ENCODE measurements at places on chromosomes 4 and X. TPM values are rescaled to one million over a fixed set of nuclear protein-coding genes. Genes with fewer than 3 reads are reported as not detected.

BST1 gene
- 3.6 TPM for polyA plus RNA-seq

SYAP1 gene
- 23.4 TPM for polyA plus RNA-seq

PPM1K gene
- 26.8 TPM for polyA plus RNA-seq

ASB11 gene
- 0.53 TPM for polyA plus RNA-seq

MTCP1 gene
- polyA plus RNA-seq: 26.1 TPM

SPANXN4 gene
- not detected for polyA plus RNA-seq

LPAR4 gene
- 4.2 TPM for polyA plus RNA-seq

GRCh38 chrX:70421618-70422017 is 1.5 kb upstream of the GDPD2 start:
- no peak for DNase-seq

- DNase-seq: peak; percentile 86
Observed at GRCh38 chr4:89765966-89766365, 71.0 kb downstream of the SNCA start.

GRCh38 chr4:14726877-14727361 is 275.4 kb upstream of the CPEB2 start:
- no peak for DNase-seq

DNA sequence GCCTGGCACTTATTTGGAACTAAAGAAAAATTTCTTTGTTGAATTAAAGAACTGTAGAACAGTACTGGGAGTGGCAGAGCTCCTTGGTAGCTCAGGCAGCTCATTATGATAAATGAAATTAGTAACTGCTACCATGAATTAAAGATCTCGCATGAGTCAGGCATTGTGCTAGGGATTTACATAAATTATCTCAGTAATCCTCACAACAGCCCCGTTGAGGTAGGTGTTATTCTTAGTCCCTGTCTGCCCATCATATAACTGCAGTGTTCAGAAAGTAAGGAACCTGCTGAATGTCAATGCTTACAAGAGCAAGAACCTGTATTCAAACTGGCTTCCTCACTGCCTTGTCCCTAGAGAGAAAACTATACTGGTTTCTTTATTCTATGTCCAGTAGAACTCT is 108.3 kb downstream of the NLGN4X start:
- no peak for DNase-seq

GRCh38 chrX:132426695-132427281 is 62.0 kb downstream of the MBNL3 start:
- no peak for DNase-seq

- peak; percentile 9 for DNase-seq
Observed at GRCh38 chr4:68864438-68865187, 48.8 kb downstream of the UGT2B10 start.

- no peak for DNase-seq
Observed at GRCh38 chr4:1629699-1630083, 54.4 kb downstream of the FAM53A start.

GRCh38 chrX:107451731-107452130 is 2.3 kb downstream of the FRMPD3 start:
- no peak for DNase-seq

DNA sequence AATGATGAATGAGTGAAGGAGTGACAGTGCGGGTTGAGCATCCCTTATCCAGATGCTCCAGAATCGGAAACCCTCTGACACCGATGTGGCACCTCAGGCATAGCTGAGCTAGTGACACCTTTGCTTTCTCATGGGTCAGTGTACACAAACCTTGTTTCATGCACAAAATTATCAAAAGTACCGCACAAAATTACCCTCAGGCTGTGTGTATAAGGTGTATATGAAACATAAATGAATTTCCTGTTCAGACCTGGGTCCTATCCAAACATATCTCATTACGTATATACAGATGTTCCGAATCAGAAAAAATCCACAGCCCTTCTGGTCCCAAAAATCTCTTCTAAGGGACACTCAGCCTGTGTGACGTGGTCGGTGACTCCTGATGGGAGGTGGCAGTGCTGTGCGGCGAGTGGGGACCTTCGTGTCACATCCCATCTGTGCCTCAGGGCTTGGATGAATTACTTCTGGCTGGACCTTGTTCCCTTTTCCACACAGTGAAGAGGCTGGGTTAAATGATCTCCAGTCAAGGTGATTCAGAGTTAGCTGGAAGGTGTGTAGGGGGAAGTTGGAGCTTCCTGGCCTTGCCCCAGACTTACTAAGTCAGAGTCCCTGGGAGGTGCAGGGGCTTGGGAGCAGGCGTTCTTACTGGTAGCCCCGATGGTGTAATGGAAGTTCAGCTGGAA is 18.8 kb downstream of the RGS12 start:
- DNase-seq: no peak

- no peak for DNase-seq
Observed at GRCh38 chrX:119635799-119636198, 29.6 kb upstream of the NKRF start.

DNA sequence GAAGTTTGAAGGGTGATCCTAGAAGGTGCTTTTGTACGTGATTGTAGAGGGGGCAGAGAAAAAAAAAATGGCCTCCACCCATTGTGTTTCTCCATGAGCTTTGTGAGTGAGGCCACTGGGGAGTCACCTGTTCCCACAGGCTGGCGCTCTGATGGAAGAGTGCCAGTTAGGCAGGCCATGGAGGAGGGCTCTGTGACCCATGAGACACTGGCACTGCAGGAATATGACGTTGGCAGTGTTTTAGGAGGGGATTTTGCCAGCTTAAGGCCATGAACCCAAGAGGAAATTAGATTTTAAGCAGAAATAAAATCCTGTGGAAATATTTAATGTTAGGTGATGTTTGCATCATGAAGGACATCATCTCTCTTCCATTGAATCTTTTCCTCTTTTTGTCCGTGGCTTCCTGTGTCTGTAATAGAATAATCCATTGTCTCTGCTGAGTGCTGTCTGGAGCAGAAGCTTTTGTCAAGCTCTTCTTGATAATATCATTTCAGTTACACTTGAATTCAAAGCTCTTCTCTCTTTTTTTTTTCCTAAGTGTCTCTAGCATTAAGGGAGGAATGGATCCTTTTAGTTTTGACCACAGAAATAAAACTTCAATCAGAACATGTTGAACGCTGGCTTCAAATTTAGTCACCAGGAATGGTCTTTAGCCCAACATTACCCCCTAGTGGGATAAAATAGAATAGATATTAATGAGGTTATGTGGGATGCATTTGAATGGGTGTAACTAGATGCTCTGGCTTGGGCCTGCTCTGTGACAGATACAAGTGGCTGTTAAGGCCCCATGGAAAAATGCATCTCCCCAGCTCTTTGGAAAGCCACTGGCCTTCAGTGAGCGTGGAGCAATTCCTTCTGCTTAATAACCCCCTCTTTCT is 41.0 kb upstream of the UCP1 start:
- DNase-seq: peak; percentile 59

DNA sequence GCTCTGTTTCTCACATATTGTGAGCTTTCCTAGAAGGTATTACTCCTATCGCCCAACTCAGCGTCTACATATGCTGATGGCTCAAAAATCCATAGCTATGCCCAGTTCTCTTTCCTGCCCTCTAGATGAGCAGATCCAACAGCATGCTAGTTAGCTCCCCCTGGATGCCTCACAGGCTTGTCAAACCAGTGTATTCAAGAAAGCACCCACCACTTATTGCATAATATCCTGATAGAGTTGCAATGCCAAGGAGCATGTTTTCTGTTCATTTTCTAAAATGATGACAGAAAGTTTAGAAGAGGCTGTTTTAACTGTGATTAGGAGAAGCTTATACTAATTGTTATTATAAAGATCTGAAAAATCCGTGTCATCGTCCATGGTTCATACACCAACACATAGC is 1.9 kb upstream of the PACRGL start:
- DNase-seq: no peak

DNA sequence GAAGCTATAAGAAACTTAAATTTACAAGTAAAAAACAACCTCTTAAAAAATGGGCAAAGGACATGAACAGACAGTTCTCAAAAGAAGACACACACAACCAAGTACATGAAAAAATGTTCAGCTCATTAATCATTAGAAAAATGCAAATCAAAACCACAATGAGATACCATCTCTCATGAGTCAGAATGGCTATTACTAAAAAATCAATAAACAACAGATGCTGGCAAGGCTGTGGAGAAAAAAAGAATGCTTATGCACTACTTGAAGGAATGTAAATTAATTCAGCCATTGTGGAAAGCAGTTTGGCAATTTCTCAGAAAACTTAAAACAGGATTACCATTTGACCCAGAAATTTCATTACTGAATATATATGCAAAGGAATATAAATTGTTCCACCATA is 666.3 kb upstream of the GRIA3 start:
- DNase-seq: no peak

GRCh38 chr4:68183417-68183816 is 53.7 kb upstream of the TMPRSS11F start:
- no peak for DNase-seq

DNA sequence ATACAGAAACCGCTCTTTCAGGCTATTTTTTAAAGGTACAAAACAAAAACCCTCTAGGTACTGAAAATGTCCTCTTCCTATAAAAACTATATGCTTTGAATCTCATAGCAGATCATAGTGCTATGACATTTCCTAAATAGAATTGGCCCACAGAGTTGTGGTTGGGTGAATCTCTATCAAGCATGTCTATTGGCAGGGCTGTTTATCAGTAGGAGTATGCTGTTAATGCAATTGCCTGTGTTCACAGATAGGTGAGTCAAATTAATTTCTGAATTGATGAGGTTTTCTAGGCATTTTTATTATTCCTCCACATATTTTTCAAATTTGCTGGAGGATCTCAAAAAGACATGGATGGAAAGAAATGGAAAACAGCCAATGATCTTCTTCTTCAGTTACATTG is 73.9 kb downstream of the QRFPR start:
- no peak for DNase-seq

GRCh38 chr4:88187766-88188165 is 29.3 kb upstream of the ABCG2 start:
- no peak for DNase-seq

GRCh38 chr4:153643406-153644383 is 40.4 kb upstream of the TLR2 start:
- no peak for DNase-seq

GRCh38 chr4:61571761-61572559 is 371.8 kb downstream of the ADGRL3 start:
- DNase-seq: peak; percentile 12

DNA sequence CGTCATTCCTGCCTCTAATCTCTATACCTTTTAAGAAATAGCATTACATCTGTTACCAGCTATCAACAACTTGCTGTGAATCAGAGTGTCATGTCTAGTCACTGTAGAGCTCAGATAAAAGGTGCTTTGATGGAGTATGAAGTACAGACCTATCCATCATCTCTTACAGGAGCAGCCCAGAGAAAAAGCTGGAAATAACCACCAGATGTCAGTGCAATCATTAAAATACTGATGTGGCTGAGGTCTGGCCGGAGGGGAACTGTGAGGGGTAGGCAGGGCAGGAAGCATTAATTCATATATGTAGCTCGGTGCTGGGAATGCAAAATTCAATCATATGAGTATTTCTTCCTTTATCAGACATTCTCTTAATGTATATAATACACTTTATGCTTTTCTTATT is 100.6 kb downstream of the AKAP4 start:
- DNase-seq: no peak

All from right lung (tissue), 10 donors.